ENCODE measurements at places on chromosomes 2 and 18. TPM values are rescaled to one million over a fixed set of nuclear protein-coding genes. Genes with fewer than 3 reads are reported as not detected.

DNA sequence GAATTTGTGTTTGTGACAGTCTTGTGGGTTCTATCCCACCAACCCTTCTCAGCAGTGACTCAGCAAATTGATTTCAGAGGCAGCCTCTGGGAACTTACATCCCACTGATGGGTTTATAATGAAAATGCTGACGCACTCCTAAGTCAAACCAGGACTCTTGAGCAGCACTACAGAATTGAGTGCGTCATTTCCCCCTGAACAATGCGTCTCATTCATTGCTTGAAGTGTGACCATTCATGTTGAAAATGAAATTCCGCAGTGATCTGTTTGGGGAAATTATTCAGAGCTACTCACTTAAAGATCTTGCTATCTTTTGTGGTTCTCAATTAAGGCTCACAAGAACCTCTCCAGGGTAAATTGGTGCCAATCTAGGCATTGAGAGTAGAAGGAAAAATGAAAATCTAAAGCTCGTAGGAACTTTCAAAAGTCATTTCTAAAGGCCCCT is 417.7 kb upstream of the SLC14A2 start:
- DNase-seq = no peak

GRCh38 chr2:35504419-35504818 is 851.2 kb upstream of the CRIM1 start:
- no peak for DNase-seq

GRCh38 chr2:232476791-232477190 is 10.8 kb downstream of the ECEL1 start:
- no peak for DNase-seq

- DNase-seq = no peak
Observed at GRCh38 chr2:120483355-120483754, 137.4 kb downstream of the INHBB start.

ABCG8 gene
- total RNA-seq = not detected

All from transverse colon (tissue), 4 donors.